Spinal cord (tissue), 10 donors: ENCODE measurements at places on chromosomes 4 and X. TPM values are rescaled to one million over a fixed set of nuclear protein-coding genes. Genes with fewer than 3 reads are reported as not detected.
A peak's percentile ranks its signal among the peaks of the same experiment; 100 is the strongest.

GRIA3 gene
- 22.3 TPM for total RNA-seq

SFRP2 gene
- total RNA-seq = 25.6 TPM

TMEM271 gene
- total RNA-seq = 4.4 TPM

RIBC1 gene
- 11.0 TPM for total RNA-seq

HTN1 gene
- not detected for total RNA-seq

ARMCX4 gene
- 16.6 TPM for total RNA-seq

XAGE2 gene
- total RNA-seq = not detected

PRDM5 gene
- 53.0 TPM for total RNA-seq

MXRA5 gene
- 53.6 TPM for total RNA-seq

FOXR2 gene
- not detected for total RNA-seq

SLC38A5 gene
- total RNA-seq = 42.5 TPM

PRAF2 gene
- 7.3 TPM for total RNA-seq

PLAC1 gene
- 0.59 TPM for total RNA-seq

DNA sequence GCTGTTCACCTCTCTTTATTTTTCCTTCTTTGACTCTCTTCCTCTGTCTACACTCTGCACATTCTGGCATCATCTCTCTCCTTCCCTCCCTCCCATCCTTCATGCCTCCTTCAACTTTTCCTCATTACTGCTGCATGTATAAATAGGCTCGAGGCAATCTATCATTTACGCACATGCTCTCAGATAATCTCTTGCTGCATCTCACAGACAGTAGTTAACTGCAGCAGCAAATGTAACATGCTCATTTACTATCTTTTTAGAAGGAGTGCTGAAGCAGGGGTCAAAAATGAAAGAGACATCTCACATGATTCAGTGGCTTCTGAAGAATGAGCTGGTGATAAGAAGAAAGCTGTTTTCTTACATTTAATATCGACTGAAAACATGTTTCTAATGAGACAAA, 127.7 kb downstream of the RASL11B start:
- no peaks in the 10 kb centered on the region for H3K4me1 ChIP-seq
- H3K27me3 ChIP-seq = no peaks in the 10 kb centered on the region
- no peak for DNase-seq
- H3K4me3 ChIP-seq = no peak overlapping the region

DNA sequence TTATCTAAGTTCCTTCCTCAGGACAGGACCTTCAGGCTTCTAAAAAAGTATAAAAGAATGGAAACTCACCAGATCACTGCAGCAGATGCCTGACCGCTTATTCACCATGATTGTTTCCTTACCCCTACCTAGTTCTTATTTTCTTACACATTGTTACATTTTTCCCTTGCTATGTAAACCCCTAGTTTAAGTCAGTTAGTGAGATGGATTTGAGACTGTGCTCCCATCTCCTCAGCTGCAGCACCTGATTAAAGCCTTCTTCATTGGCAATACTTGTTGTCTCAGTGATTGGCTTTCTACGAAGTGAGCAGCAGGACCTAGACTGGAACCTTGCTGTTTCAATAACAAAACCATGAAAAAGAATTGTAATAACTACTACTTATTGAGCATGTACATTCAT, 4.7 kb downstream of the SPARCL1 start:
- no peaks in the 10 kb centered on the region for H3K27me3 ChIP-seq
- H3K27ac ChIP-seq = peak overlapping the region; percentile 91
- H3K36me3 ChIP-seq = no peaks in the 10 kb centered on the region

- H3K27me3 ChIP-seq = peaks cover 7% of the 10 kb centered on the region
- H3K4me3 ChIP-seq = no peak overlapping the region
- no peak for DNase-seq
- H3K4me1 ChIP-seq = no peaks in the 10 kb centered on the region
These were observed 16.6 kb downstream of the AP1S2 start for GRCh38 chrX:15838017-15838416.

DNA sequence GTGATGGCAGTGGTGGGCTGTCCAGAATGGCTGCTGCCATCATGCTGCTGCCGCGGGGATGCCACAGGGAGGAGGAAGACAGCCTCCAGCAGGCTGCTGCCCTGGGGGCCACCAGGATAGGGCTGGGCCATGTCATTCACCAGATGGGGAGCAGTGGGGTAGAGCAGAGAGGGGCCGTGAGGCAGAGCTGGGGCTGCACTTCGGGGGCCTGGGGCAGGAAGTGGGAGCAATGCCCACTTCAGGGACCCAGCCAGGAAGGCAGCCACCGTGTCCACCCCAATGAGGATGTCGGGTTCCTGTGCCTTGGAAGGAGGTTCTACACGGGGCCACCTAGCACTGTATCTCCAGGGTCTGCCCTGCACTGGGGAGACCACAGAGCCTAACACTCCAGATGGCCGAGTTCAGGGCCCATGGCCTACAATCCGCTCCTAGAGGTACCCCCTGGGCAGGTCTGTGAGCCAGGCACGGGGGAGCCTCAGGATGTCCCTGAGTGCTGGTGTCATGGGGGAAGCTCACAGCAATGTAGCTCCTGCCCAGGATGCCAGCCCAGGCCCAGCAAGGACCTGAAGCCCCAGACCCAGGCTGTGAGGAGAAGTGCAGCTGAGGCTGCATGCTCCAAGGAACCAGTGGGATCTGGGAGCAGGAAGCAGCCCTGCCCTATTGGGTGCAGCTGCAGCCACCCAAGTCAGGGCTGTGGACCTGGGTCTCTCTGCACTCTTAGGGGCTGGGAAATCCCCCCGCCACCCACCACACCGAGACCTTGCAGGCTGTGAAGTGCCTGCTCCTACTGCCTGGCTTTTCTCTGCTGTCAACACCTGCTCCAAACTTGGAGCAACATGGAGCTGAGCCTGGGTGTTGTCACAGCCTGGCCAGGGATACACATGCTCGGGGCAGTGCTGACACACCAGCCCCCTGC, 140.3 kb downstream of the PDHA2 start:
- no peak for DNase-seq
- H3K4me1 ChIP-seq = no peaks in the 10 kb centered on the region
- no peak overlapping the region for H3K4me3 ChIP-seq
- no peaks in the 10 kb centered on the region for H3K36me3 ChIP-seq

- no peaks in the 10 kb centered on the region for H3K4me1 ChIP-seq
- H3K36me3 ChIP-seq = no peaks in the 10 kb centered on the region
- no peak overlapping the region for H3K27ac ChIP-seq
- H3K4me3 ChIP-seq = no peak overlapping the region
- DNase-seq = no peak
These were observed 46.9 kb downstream of the XIAP start for GRCh38 chrX:123906557-123907316.

DNA sequence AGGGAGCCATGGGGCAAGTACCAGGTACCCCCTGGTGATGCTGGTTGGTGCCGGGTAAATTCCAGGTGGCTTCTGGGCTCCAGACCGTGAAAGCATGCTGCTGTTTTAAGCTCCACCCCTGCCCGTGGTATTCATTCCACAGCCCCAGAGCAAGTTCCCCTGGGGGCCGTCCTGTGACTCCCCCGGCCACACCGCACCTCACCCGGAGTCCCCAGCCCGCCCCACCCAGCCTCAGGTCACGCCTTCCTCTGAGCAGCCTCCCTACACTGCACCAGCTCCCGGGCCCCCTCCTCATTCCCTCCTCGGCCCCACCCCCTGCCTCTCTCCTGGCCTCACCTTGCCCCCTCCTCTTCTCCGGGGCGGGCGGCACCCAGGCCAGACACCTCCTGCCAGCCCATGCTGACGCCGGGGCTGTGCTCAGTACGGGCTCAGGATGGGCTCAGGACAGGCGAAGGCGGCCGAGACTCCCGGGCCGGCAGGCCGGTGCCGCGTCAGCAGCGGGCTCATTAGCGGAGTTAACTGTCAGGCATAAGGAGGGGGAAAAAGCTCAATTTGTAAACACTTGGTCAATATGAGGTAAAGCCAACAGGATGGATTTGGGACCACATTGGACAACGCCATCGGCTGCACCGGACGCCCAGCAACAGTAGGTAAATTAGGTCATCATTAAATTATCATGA, 127.4 kb downstream of the FAM53A start:
- DNase-seq = no peak
- peaks cover 33% of the 10 kb centered on the region for H3K27me3 ChIP-seq
- H3K4me1 ChIP-seq = peaks cover 32% of the 10 kb centered on the region
- H3K4me3 ChIP-seq = no peak overlapping the region

DNA sequence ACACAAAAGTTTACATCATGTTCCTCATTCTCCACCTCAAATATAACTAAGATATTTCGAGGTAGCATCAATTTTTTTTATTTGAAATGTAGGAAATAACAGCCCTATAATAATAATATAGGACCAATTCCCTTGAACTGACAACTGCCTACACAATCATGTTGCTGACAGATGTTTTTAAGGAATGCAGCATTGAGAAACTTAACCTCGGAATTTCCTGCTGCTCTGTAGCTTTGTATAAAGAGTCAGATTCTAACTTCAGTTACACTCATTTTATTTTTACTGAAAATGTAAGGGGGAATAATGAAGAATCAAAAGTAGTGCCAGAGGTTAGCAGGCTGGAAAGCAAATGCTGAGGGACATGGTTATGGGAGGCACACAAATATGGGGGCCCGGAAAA, 235.8 kb downstream of the RBMX2 start:
- H3K27ac ChIP-seq = no peak overlapping the region
- H3K4me1 ChIP-seq = no peaks in the 10 kb centered on the region
- H3K36me3 ChIP-seq = no peaks in the 10 kb centered on the region
- DNase-seq = no peak

GRCh38 chr4:176153124-176153523, 42.3 kb downstream of the SPATA4 start:
- DNase-seq = no peak
- H3K4me1 ChIP-seq = no peaks in the 10 kb centered on the region
- H3K27me3 ChIP-seq = no peaks in the 10 kb centered on the region
- H3K36me3 ChIP-seq = peaks cover 15% of the 10 kb centered on the region
- no peak overlapping the region for H3K4me3 ChIP-seq
- no peak overlapping the region for H3K27ac ChIP-seq

DNA sequence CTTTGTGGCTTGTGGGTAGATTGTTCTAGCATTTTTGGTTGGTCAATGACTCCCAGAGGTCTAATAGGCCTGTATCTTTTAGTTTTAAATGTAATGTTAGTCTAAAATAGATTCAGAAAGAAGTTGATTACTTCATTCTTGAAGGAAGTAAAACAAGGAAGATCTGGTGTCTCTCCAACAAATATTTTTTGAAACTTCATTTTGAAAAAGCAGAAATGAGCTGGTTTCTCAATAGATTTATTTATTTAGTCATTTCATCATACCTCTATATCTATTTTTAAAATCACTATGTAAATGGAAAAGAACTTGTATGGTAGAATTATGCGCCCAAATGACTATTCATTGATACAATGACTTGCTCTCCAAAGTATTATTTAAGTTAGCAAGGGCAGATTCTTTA, 7.2 kb downstream of the HTR2C start:
- peaks cover 17% of the 10 kb centered on the region for H3K27me3 ChIP-seq
- no peak overlapping the region for H3K27ac ChIP-seq
- H3K4me3 ChIP-seq = no peak overlapping the region
- H3K36me3 ChIP-seq = no peaks in the 10 kb centered on the region
